ENCODE measurements at places on chromosomes 1 and 21.

GRCh38 chr1:51715369-51715768 is 98.5 kb downstream of the OSBPL9 start:
- no peak for DNase-seq

- DNase-seq, result no peak
These were observed 29.6 kb upstream of the VPS13D start for GRCh38 chr1:12200208-12200607.

GRCh38 chr21:44758141-44758561 is 43.5 kb downstream of the UBE2G2 start:
- no peak for DNase-seq

DNA sequence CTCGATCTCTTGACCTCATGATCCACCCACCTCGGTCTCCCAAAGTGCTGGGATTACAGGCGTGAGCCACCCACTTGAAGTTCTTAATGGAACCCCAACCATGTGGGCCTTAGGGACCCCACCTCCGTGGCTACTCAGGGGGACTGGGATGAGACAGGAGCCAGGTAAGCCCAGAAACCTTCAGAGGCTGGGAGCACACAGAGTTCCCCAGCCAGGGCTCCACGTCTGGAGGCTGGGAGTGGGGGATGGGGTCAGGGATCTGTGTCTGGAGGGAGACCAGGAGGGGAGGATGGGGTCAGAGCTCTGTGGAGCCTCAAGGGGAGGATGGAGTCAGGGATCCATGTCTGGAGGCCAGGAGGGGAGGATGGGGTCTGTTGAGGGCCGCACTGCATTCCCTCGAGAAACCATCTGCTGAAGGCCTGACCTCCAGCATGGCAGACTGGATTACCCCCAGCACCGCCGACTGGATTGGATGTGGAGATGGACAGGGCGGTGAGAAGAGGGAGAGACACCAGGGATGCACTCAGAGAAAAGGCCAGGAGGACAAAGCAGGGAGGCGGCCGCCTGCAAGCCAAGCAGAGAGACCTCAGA is 2.1 kb upstream of the FTCD start:
- DNase-seq, result no peak

GRCh38 chr1:213123536-213123935 is 72.5 kb downstream of the RPS6KC1 start:
- DNase-seq, result no peak

DNA sequence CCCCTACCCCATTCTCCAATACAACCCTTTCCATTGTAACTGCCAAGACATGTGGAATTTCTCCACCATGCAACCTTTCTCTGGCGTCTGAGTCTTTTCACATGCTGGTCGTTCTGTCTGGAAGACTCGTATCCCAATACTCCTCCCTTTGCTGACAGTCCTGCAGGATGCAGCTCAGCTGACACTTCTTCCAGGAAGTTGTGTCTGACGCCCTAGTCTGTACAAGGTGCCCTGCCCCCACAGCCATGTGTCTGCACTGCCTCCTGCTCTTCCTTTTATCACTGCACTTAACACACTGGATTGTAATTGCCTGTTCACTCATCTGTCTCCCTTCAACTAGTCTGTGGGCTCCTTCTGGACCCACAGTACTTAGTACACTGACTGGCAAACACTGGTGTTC is 188.0 kb downstream of the LMX1A start:
- DNase-seq, result no peak

DNA sequence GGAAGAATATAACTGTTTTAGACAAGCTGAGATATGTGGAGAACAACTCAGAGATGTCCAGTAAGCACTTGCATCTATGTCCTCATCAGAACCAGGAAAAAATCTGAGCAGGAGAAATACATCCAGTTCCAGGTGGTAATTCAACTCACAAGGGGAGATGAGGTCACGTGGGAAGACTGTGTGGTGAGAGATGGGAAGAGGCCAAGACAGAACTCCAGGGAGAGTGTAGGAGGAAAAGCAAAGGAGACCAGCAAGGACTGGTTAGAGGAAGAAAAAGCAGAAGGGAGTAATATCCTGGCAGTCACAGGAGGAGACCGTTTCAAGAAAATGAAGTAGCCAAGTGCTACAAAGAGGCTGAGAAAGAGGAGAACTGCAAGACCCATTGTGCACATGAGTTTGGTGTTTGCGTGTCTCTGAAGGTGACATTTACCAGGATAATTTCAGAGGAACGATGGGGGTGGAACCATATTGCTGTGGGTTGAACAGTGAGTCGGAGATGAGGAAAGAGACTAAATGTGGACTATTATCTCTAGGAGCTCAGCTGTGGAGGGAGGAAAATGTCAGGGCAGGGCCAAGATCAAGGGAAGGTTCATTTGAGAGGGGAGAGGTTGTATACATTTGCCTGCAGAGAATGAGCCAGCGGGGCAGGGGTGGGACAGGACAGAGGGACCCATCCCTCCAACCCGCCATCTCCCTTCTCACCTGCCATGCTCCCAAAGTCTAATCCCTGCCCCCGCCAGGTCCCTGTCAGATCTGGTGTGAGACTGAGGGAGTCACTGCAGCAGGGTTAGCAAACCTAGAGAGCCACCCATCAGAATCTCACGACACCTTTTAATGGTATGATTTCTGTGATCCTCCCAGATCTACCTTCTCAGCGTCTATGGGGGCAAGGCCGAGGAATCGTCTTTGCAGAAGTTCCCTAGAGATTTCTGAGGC is 24.9 kb downstream of the SUSD4 start:
- no peak for DNase-seq

GRCh38 chr21:34073749-34074282 is 438 bp downstream of the MRPS6 start:
- DNase-seq, result no peak

DNA sequence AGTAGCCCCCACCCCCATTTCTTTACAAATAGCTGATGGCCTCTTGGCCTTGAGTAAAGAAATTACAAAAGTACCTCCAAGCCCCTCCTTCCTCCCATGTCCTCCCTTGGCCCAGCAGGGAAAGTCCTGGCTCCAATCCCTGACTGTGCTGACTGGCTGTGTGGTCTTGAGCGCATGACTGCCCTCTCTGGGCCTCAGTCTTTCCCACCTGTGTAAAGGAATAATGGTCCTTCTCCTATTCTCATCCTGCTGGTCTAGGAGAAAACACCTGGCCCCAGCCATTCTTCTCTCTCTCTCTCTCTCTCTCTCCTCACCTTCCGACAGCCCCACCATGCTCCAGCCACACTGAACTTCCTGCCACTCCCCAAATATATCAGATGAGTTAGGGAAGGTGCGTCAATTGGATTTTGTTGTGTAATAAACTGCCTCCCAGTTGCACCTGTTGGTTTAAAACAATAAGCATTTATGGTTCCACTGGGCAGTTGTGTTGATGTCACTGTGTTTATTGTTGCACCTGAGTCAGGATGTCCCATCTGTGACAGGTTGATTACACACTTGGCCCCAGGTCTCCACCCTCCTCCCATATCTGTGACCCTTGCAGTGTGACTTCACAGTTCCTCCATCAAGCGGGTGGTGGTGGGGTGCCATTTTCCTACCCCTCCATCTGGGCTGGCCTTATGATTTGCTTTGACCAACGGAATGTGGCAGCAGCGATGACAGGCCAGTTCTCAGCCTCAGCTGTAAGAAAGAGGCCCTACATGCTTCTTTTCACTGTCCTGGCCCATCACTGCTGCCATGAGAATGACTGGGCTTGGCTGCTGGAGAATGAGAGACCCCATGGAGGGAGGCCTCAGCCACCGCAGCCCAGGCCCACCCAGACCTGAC is 22.3 kb upstream of the LRP8 start:
- no peak for DNase-seq

GRCh38 chr1:219726480-219727272 is 113.8 kb upstream of the ZC3H11B start:
- no peak for DNase-seq

Data from left renal pelvis (tissue), 4 donors.